Jurkat, Clone E6-1 (cell line): ENCODE measurements at places on chromosomes 11 and 22.
A peak's percentile ranks its signal among the peaks of the same experiment; 100 is the strongest.

DNA sequence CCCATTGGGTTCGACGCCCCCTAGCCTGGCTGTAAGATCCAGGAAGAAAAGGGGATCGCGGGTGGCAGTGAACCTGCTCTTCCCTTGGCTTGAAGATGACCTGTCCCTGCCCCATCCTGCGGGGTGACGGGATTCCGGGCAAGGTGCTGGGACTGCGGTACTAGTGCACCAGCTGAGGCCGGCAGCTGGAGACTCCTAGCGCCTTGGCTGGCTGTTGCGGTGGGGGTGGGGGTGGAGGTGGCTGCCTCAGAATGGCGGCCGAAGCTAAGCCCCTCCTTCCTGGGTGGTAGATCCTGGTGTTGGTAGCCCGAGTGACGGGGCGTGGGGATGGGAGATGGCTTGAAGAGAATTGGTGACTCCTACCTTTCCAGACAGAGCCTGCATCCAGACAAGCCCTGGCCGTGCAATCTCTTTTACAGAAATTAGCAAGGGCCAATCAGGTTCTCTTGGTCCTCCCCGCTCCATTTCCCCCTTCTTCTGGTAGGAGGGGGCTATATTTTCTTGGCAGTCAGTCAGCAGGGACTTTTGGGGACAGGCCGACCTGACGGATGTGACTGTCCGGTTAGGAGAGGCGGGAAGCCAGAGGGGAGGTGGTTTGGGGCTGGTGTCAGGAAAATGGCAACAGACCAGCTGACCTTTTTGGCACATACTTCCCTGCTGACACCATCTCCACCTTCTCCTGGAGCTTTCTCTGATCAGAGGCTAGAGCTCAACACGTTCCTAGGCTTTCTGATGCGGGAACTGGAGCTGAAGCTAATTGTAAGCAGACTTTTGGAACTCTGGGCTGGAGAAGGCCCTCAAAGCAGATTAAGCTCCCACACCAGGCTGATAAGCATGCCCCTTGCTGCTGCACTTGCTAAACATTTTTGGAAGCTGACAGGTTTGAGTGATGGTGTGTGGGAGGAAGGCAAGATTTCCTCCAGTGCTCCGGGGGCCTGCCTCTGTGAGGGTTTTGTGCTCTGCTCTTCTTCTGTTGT is 2.0 kb downstream of the NAV2 start:
- DNase-seq, result no peak

GRCh38 chr22:37455896-37456295 is 28.6 kb upstream of the ELFN2 start:
- no peak for DNase-seq

- DNase-seq, result no peak
Measured at GRCh38 chr22:29679316-29679715, 40.5 kb upstream of the CABP7 start.

GRCh38 chr11:119490253-119491006 is 67.5 kb upstream of the THY1 start:
- DNase-seq, result no peak

GRCh38 chr11:8080674-8081590 is at the start of gene TUB:
Gene TUB (plus strand): TSS chr11:8081211. CDS start chr11:8081511, 300 bp downstream.
- DNase-seq, result no peak

GRCh38 chr11:73766763-73767162 is 5.9 kb upstream of the RAB6A start:
- DNase-seq, result no peak

GRCh38 chr11:67584205-67584880 is 731 bp downstream of the GSTP1 start:
- DNase-seq, result no peak

GRCh38 chr11:1702506-1702905 is 5.5 kb downstream of the KRTAP5-6 start:
- no peak for DNase-seq

GRCh38 chr11:75388386-75389275 is 10.7 kb upstream of the RPS3 start:
- DNase-seq, result peak; percentile 70

DNA sequence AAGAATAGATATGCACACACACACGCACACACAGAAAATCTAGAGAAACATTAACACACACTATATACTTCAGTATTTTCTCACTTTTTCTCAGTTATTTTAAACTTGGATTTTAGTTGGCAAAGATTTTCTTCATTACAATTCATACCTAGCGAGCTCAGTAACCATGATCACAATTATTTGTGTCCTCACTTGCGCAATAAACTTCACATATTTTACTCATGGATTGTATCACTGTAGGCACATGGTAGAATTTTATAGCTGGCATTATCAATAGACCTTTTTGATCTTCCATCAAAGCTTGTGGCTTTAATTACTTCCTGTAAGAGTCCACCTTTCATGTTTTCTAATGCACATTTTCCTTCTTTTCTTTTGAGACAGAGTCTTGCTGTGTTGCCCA is 4.8 kb upstream of the XKR3 start:
- no peak for DNase-seq

DNA sequence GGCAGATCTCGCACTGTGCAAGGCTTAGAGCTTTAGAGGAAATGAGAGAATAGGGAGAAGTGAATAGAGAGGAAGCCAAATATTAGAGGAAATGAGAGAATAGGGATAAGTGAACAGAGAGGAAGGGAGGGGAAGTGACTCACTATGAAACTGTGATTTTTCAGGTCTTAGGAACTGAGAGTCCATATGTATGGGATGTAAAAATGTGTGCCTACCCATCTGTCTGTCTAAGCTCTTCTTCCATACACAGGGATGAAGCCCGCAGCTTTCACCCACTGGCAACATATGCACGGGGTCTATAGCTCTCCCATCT is 6.4 kb upstream of the CCDC86 start:
- no peak for DNase-seq

DNA sequence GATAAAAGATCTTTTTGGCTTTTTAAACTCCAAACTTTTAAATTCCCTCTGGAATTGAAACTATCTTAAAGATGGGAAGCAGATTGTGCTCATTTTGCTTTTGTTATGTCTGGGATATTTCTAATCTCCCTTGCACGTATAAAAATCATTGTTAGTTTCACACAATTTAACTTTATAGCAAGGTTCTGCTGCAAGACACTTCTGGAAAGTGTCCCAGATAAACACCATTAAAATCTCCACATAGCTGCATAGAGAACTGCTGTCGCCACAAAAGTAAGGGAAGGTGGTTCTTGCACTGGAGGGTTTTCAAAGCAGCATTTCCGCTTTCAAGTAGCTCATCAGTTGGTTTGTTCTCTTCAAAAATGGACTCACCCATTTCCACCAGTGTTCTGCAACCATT is 11.8 kb downstream of the PTS start:
- no peak for DNase-seq

DNA sequence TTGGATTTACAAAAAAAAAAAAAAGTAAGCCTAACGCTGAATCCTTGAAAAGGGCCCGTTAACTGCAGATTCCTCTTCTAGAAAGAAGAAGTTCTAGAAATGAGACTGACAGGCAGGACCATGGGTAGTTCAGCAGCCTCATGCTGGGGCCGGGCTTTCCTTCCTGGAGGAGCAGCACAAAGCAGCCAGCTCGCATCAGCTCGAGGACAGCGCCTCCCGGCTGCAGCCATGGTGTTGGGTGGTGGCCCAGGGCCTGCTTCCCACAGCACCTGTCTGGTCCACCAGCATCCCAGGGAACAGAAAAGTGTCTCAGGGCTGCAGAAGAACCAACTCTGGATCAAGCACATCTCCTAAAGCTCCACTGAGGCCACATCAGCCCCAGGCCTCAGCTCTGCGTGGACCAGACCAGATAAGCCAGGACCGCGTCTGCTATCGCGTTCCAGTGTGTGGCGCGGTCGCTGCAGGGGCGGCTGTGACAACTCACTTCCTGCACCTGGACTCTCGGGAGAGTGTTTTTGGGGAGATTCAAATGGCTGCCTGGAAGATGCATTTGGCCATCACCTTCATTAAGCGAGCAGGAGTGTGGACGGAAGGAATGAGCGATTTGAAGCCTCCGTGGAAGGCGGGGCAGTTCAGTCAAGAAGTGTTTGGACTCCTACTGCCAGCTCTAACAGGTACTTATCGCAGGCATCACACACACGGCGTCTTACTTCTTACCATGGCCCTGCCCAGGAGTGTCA is 53.5 kb downstream of the MYH9 start:
- DNase-seq, result no peak

GRCh38 chr11:22666688-22667439 is 453 bp downstream of the GAS2 start:
- no peak for DNase-seq

GRCh38 chr11:48207881-48208280 is 8.7 kb upstream of the OR4B1 start:
- DNase-seq, result no peak

DNA sequence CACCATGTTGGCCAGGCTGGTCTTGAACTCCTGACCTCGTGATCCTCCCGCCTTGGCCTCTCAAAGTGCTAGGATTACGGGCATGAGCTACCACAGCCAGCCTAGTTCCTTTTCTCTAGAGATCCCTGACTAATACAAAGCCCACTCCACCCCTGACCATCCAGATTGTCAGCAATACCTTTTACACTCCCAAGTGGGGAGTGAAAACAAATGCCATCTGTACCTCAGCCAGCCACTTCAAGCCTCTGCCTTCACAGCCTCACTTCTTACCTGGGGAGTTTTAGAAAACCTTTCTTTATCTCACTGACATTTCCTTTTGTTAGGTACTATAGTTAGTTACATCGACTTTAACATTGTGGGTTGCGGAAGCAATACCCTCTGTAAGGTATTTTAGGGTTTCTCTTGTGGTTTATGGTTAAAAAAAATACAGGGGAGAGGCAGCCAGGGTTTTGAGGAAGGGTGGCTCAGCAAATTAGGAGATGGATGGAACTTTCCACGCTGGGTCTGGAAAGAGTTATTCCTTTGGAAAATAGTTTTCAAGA is 8.9 kb downstream of the TOM1 start:
- peak; percentile 41 for DNase-seq

- no peak for DNase-seq
Measured at GRCh38 chr11:43558556-43559127, 121.9 kb upstream of the HSD17B12 start.

- DNase-seq, result no peak
Measured at GRCh38 chr11:119844808-119845207, 115.8 kb upstream of the NECTIN1 start.
